ENCODE measurements at places on chromosomes 1 and 21. TPM values are rescaled to one million over a fixed set of nuclear protein-coding genes. Genes with fewer than 3 reads are reported as not detected.
A peak's percentile ranks its signal among the peaks of the same experiment; 100 is the strongest.

The OR2T2 gene
- polyA plus RNA-seq, result not detected

- DNase-seq, result no peak
Measured at GRCh38 chr1:7783178-7783711, 846 bp upstream of the PER3 start.

GRCh38 chr1:176051902-176052518 is 155.1 kb downstream of the COP1 start:
- DNase-seq, result no peak

The IFNAR2 gene
- polyA plus RNA-seq, result 45.7 TPM

DNA sequence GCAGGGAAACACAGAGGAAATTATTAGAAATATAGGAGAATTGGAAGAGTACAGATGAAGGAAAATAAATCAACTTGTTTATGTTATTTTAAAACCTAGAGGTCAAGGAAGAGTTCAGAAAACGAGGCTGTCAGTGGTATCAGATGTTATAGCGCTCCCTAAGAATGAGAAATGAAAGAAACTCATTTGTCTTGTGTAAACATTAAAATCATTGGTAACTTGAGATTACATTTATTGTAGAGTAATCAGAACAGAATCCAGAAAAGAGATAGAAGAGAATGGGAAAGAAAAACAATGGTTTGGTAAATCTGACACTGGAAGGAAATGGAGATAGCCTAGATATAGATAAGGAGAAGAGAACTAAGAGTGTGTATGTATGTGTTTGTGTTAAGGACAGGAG is 106.4 kb downstream of the ATF6 start:
- DNase-seq, result no peak

DNA sequence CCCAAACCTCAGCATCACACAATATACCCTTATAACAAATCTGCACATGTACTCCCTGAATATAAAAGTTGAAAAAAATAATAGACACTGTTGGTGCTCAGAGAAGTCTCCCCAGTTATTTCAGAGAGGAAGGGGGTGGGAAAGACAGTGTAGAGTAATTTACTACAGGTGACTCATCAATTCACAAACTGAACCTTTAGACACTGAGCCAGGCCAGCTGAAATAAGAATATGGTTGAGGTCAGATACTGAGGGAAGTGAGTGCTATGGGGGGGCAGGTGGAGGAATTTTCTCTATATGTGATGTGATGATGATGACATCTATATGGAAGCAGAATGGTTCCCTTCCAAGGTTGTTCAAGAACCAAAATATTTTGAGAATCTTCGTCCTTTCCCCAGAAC is 50.1 kb downstream of the MRPL39 start:
- DNase-seq, result peak; percentile 14

Measured in large intestine (tissue), 12 donors.